ENCODE measurements at places on chromosomes 4 and X.

GRCh38 chr4:83282049-83282535 is 2.5 kb downstream of the COQ2 start:
- no peak for DNase-seq

- DNase-seq, result no peak
Measured at GRCh38 chrX:53077207-53078197, 4.7 kb upstream of the TSPYL2 start.

DNA sequence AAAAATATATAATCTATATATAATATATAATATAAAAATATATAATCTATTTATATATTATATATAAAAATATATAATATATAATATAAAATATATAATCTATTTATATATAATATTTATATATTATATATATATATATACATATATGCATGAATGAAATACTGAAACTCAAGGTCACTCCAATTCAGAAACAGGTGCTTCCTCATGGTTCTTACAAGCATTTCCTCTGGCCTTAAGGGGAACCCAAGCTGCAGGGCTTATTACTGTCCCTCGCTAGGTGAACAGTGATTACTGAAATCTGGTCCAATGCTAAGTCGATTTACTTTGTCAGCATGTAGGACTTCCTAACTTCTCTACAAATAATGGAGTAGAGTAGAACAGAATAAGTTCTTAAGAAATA is 174.3 kb downstream of the GPM6A start:
- no peak for DNase-seq

- no peak for DNase-seq
Measured at GRCh38 chr4:137693641-137694040, 161.3 kb upstream of the PCDH18 start.

DNA sequence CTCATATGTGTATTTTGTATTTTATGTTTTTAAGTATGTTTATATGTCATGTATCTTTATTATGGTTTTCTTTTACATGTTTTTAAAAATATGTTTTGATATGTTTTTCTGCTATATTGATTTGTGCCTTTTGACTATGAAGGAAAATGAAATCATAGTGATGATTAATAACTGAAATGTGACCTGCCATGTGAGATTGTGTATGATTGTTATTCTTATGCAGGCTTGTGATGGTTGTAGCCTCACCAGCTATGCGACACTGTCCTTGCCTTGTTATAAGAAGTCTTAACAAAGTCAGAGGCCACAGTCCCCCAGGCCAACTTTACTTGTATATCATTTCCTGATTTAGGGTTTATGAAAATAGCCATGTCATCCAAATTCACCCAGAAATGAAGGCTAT is 83.2 kb downstream of the TMEM131L start:
- no peak for DNase-seq

DNA sequence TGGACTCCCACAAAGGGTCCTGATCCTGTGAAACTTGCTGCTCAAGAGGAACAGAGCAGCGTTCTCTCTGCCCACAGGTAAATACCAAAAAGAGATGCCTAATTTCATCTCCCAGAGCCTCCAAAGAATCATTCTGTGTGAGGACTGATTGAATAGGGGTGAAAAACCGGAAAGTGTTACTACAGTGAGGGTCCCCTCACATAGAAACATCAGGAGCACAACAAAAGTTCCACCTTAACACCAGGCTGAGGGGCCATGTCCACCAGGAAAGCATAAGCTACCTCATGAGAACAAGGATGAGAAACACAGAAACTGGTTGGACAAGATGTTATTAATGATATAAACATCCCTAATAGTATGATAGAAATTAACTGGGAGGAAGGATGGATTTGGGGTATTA is 140.9 kb downstream of the NWD2 start:
- no peak for DNase-seq

DNA sequence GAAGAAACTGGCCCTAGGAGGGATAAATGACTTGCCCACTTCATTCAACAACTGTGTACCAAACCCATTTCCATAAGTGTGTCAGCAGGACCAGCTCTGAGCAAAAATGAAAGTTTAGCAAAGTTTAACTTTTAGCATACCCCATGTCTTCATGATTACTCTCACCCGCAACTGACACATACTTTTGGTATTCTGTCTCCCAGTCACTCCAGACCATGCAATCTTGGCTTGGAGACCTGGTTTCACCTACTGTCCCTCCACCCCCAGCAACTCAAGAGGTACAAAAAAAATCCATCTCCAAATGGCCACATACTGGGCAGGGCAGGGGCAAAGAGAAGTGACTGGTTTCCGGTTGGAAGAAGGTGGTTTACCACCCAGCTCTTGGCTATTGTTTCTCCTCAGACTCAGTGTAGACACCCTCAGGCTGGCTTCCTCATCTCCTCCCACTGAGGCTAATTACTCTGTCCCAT is 79.8 kb downstream of the RLIM start:
- DNase-seq, result no peak

GRCh38 chr4:122104184-122104583 is 47.9 kb upstream of the BLTP1 start:
- no peak for DNase-seq

- DNase-seq, result no peak
Measured at GRCh38 chr4:37516057-37516775, 170.0 kb downstream of the RELL1 start.

- DNase-seq, result no peak
Measured at GRCh38 chr4:168057412-168057811, 34.9 kb upstream of the ANXA10 start.

DNA sequence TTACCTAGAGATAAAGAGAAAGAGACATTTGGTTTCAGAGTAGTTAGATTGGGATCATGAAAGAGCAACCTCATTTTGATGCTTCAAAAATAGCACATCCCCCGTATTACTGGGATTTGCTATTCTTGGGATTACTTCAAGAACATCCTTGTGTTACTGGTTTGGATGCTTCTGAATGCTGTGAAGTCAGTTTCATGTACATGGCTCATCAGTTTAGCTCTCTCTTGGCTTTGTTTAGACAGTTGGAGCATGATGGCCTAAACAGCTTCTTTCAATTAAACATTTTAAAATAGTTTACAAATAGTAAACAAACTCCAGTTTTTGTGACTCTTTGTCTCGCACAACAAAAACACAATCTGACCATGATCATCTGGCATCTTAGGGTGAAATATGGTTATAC is 23.9 kb downstream of the HTT start:
- DNase-seq, result no peak

- DNase-seq, result no peak
Measured at GRCh38 chrX:148904421-148905111, 404.1 kb downstream of the AFF2 start.

DNA sequence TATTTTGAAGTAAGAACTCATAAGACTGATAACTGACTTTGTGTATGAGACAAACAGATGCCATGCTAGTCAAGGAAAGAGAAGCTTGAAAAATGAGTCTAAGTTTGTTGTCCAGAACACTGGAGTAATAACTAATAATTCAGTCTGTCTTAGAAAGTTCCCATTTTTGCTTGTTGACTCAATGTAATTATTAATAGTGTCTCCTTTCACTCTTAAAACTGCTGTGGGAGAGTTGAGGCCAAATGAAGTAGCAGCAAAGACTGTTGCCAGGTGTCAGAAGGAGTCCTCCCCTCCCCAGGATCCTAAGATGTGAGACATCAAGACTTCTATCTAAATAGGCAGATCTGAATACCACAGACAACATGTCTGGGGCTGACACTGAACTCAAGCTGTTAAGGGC is 20.8 kb upstream of the FAM13A start:
- DNase-seq, result no peak

DNA sequence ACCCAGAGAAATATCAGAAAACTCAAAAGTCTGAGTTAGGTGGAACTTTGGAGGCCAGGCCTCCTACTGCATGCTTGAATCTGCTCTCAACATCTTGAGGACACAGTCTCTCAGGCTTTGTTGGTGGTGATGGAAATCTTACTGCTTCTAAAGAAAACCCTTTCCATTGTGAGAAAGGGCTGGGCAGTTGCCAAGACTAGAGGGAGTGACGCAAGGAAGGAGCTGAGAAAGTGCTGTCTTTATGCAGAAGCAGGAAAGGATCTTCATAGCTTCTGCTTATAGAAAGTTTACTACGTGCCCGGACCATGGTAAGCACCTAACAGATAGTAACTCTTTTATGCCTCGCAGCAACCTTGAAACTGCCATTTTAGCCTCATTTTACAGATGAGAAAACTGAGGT is 2.4 kb upstream of the CRMP1 start:
- no peak for DNase-seq

- DNase-seq, result no peak
Measured at GRCh38 chr4:48141048-48141447, 7.0 kb upstream of the TXK start.

DNA sequence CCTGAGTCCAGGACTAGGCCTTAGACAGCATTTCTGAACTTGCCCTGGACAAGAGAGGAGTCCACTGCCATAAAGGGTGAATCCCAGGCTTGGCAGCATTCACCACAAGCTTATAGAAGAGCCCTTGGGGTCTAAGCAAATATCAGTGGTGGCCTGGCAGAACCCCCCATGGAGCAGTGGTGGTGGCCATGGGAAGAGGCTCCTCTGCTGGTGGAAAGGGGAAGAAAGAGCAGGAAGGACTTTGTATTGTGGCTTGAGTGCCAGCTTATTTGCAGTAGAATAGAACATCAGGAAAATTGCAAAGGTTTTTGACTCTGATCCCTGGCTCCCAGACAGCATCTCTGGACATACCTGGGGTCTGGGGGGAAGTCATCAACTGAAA is 58.1 kb upstream of the STARD8 start:
- DNase-seq, result no peak

- no peak for DNase-seq
Measured at GRCh38 chrX:152943826-152944225, 46.0 kb downstream of the ZNF185 start.

DNA sequence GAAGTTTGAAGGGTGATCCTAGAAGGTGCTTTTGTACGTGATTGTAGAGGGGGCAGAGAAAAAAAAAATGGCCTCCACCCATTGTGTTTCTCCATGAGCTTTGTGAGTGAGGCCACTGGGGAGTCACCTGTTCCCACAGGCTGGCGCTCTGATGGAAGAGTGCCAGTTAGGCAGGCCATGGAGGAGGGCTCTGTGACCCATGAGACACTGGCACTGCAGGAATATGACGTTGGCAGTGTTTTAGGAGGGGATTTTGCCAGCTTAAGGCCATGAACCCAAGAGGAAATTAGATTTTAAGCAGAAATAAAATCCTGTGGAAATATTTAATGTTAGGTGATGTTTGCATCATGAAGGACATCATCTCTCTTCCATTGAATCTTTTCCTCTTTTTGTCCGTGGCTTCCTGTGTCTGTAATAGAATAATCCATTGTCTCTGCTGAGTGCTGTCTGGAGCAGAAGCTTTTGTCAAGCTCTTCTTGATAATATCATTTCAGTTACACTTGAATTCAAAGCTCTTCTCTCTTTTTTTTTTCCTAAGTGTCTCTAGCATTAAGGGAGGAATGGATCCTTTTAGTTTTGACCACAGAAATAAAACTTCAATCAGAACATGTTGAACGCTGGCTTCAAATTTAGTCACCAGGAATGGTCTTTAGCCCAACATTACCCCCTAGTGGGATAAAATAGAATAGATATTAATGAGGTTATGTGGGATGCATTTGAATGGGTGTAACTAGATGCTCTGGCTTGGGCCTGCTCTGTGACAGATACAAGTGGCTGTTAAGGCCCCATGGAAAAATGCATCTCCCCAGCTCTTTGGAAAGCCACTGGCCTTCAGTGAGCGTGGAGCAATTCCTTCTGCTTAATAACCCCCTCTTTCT is 41.0 kb upstream of the UCP1 start:
- DNase-seq, result no peak

GRCh38 chr4:122091836-122092405 is 60.2 kb upstream of the BLTP1 start:
- DNase-seq, result no peak

GRCh38 chrX:22533898-22534297 is 261.2 kb downstream of the CBLL2 start:
- DNase-seq, result no peak

DNA sequence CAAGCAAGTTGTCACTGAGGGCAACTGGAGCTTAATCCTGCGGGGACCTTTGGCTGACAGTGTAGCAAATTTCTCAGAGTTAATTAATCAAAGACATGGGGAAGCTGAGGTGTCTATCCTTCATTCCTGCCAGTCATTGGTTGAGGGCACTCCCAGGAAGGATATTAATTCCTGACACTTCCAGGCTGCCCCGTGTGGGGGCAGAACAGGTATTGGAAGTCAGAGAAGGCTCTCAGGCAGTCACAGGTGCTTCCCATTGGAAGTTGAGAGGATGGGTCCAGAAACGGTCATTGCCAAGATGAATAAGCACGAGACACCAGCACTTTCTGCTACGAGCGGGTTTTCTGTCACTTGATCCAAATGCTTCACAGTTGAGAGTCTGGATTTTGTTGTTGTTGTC is 29.1 kb upstream of the CD38 start:
- DNase-seq, result no peak

GRCh38 chr4:1907848-1908525 is 36.8 kb downstream of the NSD2 start:
- DNase-seq, result no peak

- no peak for DNase-seq
Measured at GRCh38 chrX:136525738-136526606, 6.0 kb upstream of the VGLL1 start.

DNA sequence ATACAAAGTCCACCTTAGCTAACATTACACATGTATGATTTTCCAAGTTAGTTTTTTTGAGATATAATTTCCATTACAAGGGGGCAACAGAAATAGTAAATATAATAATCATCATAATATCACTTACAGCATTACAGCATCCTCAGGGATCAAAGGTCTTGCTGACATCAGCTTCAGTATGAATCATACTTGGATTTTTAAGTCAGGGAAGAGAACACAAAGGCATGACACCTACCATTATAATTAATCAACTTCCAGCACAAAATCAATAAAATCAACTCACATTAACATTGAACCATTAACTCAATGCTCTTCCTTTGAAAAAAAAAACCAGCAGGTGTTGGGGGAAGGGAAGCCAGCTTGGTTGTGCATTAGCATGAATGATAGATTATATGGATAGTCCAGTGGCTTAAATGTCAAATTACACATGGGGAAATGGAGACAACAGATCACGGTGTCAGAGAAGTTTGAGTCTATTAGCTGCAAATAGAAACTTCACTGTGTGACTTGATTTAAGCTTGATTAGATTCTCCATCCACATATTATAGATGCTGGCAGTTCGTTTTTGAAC is 66.9 kb upstream of the CAPN6 start:
- DNase-seq, result no peak

- no peak for DNase-seq
Measured at GRCh38 chr4:3811621-3812020, 45.4 kb downstream of the ADRA2C start.

- no peak for DNase-seq
Measured at GRCh38 chr4:176217510-176217909, 22.1 kb upstream of the SPATA4 start.

DNA sequence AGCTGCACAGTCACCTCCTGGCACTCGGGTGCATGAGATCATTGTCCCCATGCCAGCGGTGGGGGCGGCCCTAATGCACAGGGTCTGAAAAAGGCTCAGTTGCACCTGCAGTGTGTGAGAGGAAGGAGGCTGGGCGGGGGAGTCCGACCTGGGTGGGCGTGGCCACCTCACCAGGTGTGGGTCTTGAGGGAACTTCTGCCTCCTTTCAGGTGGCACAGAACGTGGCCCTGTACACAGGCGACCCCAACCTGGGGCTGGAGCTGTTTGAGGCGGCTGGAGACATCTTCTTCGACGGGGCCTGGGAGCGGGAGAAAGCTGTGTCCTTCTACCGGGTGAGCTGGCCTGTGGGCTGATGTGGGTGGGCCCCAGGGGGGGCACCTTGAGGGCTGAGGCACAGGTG is 34.3 kb upstream of the HTRA3 start:
- no peak for DNase-seq

Measured in CMK (cell line).